NK-92 treated with Interleukin-12 subunit alpha and Interleukin-12 subunit beta, amount 100 ng/mL, for 24 hours (cell line): ENCODE measurements at places on chromosomes 13 and 19.

- no peak for DNase-seq
Measured at GRCh38 chr19:6740589-6741343, 1.3 kb downstream of the TRIP10 start.

DNA sequence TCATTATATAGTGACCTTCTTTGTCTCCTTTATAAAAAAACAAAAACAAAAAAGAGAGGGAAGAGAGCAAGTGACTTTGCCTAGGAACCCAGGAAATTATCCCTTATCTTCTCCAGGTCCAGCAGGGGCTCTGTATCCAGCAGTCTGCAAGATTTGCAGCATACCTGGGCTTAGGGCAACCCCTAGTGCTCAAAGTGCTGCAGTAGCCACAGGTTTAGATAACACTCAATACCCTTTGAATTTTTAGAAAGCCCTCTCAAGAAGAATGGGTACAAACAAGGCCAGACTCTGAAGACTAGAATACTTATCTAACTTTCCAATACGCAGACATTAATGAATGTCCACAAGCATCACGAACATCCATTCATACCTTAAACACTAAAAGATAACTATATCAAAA lies 43.2 kb downstream of the CCNA1 start:
- DNase-seq = peak; percentile 10

DNA sequence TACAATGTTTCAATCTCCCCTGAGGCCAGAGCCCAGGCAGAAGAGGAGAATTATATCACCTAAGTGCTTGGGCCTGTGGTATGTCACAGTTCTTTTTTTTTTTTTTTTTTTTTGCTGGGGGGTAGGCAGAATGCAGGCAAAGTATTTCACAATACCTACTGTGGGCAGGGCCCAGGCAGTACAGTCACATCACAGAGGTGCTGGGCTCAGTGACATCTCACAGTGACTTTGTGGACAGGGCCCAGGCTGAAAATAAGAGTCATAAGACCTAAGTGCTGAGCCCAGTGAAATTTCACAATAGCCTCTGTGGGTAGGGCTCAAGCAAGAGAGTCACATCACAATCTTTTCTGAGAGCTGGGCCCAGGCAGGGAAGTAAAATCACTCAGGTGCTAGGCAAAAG lies 15.9 kb upstream of the ZNF208 start:
- DNase-seq = no peak

- no peak for DNase-seq
Measured at GRCh38 chr19:33125929-33126388, 6.0 kb upstream of the WDR88 start.

GRCh38 chr19:55257461-55258420 lies 1.1 kb downstream of the PPP6R1 start:
- DNase-seq = no peak

- DNase-seq = no peak
Measured at GRCh38 chr13:93744886-93745285, 518.3 kb downstream of the GPC6 start.
